ENCODE measurements at places on chromosomes 1 and 21. TPM values are rescaled to one million over a fixed set of nuclear protein-coding genes. Genes with fewer than 3 reads are reported as not detected.

DNA sequence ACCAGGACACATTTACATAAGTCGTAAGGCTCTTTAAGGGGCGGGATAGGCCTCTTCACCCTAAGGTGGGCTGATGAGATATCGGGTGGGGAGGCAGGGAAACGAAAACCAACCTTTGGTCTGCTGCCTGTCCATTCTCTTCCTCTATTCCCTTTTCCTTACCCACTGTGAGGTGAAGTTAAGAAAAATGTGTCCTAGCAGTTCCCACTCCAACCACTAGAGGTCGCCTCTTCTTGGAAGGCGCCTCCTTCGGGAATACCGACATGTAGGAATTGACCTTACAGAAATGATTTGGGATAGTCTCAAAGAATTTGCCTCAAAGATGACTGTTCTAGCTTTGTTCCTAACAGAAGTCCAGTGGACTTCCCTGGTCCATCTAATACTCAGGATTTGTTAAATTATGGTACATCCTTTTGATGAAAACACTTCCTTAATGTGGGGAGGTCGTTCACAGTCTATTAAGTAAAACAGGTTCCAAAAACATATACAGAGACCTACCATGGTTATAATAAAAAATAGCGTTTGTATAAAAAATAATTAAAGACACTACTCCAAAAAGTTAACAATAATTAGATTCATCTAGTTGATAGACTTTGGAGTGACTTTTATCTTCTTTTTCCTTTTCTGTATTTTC is 14.1 kb downstream of the AZIN2 start:
- peak; percentile 67 for DNase-seq

DNA sequence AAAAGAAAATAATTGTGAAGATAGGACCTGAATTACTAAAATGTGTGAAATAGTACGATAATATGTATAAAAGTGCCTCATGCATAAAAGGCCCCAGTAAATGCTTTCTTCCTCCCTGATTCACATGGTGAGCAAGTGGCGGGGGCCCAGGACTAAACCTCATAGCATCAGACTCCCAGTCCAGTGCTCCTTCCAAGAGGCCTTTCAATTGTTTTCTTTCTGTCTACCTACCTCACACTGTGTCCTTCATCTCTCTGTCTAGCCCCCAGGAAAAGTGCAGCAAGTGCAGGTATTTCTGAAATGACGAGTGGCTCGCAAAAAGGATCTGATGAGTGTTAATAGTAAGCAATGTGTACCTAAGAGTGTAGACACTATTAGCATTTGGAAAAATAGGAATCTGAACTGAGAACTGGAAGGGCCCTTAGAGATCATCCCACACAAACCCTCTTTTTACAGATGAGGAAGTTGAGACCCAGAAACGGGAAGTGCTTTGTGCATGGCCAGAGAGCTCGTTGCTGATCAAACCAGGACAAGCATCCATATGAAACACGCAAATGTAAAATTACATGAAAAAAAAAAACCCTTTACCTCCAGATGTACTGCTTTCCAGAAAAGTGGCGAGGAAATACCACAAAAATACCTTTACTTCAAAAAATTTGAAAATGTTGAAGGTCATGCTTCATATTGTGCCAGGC is 118.2 kb upstream of the HOOK1 start:
- no peak for DNase-seq

DNA sequence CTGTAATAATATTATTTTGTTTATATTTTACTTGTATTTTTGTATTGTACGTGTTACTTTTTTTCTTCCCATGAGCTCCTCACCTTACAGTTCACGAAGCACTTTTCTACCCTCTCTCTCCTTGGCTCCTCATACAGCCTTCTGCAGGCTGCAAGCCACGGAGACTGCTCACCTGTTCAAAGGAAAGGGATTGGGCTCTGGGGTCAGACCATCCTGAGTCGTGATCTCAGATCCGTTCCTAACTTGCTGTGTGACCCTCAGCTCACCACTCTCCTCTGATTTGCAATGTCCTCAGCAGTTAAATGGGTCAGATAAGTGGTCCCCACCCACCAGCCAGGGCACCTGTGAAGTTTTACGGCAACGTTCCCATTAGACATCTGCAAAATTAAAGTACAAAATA is 54.1 kb downstream of the VWA5B1 start:
- no peak for DNase-seq

- no peak for DNase-seq
These were observed 16.5 kb downstream of the BACH1 start for GRCh38 chr21:29315131-29315749.

- DNase-seq, result no peak
These were observed 15.0 kb upstream of the REN start for GRCh38 chr1:204181116-204181515.

GRCh38 chr1:69123486-69123885 is 444.2 kb upstream of the LRRC7 start:
- no peak for DNase-seq

DNA sequence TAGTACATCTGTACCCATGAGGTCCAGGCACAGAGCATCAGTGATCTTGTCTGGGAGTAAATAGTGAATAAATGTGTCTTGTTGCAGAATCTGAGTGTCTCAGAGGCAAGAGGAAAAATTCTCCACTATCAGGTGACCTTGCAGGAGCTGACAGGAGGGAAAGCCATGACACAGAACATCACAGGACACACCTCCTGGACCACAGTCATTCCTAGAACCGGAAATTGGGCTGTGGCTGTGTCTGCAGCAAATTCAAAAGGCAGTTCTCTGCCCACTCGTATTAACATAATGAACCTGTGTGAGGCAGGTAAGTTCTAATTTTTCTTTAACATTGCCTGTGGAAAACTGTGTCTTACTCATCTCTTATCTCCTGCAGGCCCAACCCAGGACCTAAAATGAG is 43.1 kb downstream of the IL12RB2 start:
- peak; percentile 79 for DNase-seq

DNA sequence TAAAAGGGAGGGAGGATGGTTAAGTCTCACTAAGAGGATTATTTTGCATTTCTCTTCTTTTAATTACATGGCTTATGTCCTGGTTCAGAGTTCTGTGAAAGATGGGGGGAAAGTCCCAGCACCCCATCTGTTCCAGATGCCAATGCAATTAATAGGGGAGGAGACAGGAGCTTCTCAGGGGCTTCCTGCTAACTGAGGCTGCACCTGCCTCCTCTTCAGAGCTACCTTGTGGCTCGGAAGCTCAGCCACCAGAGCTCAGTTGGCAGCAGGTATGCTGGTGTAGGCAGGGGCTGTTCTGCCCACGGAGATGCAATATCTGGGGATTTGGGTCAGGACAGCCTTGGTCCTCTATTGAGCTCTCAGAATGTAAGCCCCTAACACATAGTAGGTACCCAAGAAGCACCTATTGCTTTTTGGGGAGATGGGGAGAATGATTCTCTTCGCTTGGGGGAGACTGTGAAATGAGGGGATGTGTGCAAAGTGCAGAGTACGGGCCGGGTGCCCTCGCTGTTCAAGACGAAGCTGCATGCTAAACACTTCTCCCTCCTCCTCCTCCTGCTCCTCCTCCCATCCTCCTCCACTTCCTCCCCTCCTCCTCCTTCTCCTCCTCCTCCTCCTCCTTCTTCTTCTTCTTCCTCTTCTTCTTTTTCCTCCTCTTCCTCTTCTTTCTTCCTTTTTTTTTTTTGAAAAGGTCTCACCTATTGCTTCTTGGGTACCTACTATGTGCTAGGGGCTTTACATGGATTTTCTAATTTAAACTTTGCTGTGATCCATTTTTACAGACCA is 279.0 kb downstream of the PTPRU start:
- DNase-seq, result no peak

DNA sequence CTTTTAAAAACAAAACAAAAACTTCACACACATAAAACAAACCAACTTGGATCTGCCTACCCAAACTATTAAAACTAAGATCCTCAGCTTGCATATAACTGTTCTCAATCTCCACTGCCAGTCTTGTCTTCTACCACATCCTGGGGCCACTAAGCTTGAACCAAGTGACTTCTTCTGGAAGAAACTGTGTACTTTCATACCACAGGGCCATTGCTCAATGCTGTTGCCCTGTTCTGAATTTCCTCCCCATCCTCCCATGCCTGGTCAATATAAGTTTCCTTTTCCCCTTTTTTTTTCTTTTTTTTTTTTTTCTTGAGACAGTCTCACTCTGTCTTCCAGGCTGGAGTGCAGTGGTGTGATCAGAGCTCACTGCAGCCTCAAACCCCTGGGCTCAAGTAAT is 109.9 kb downstream of the KIAA0319L start:
- DNase-seq, result no peak

- no peak for DNase-seq
These were observed 16.8 kb downstream of the APP start for GRCh38 chr21:26153758-26154157.

- DNase-seq, result no peak
These were observed 647.7 kb downstream of the KCNT2 start for GRCh38 chr1:195960580-195960979.

DNA sequence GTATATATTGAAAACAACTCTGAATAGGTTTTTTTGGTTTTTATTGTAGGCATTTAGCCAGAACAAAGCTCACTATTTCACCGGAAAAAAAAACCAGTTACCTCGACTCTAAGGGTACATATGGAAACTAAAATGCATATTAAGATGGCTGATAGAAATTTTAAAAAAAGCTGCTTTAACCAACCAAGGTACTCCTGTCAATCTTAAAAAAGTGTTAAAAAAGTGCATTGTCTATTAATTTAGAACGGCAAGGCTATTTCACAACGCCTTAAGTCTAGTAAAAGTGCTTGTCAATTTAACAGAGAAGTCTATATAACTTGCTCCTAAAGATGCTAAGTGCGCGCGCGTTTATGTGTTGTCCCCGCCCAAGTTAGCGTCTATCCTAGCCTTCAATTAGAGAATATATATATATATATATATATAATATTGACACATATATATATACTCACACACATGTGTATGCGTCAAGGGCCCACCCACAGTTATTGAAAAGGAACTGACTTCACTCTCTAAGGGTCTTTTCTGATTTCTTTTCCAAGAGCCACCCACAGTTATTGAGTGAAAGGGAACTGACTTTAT is 934 bp downstream of the ASPM start:
- DNase-seq, result peak; percentile 11

DNA sequence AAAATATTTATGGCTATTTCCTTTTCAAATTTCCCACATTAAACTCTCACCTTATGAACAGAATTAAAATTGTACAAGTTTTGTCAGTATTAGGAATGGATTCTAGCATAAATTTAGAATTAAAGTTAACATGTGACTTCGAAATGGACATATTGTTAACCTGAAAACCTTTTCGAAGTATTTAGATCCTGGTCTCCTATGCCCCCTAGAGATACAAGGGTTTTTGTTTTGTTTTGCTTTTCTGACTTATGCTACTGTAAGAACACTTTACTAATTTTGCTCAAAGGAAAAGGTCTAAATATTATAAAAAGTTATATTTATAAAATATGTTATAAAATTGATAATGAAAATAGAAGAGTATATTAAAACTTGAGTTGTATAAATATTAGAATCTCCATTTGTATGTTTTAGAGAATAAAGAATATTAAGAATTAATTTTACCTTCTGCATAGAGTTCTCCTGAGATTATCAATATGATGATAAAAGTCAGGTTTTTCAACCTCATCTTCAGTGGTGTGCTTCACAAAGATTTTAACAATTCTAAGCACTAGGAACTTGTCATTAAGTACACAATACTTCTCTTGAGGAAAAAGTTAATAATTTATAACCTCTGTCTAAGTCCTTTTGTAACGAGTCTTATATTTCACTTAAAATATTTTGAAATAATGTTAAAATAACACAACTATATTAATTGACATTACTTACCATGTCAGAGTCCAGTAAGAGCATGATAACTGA is at the start of gene F13B:
F13B (minus strand) TSS at position 542 of the 738 bp plus-strand sequence; CDS start at position 505, 37 bp downstream.
- no peak for DNase-seq

DNA sequence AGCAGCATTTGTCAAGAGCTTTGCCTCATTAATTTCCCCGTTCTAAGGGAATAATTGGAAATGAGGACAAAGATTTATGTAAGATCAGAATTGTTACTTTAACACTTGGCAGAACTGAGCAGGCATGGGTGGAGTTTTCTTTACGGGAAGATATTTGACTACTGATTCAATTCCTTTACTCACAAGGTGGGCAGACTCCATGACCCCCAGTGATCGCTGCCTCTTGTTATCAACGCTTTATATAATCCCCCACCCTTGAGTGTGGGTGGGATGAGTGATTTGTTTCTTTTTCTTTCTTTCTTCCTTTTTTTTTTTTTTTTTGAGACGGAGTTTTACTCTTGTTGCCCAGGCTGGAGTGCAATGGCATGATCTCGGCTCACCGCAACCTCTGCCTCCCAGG is 65.3 kb upstream of the TENT5B start:
- DNase-seq, result no peak

- no peak for DNase-seq
These were observed 94.7 kb upstream of the C1orf21 start for GRCh38 chr1:184292101-184292500.

GRCh38 chr1:194078765-194079164 is 892.4 kb upstream of the B3GALT2 start:
- DNase-seq, result no peak

- no peak for DNase-seq
These were observed 22.4 kb downstream of the LRRC3 start for GRCh38 chr21:44477712-44478111.

- DNase-seq, result peak; percentile 17
These were observed 26.7 kb upstream of the MTMR11 start for GRCh38 chr1:149963358-149963757.

- no peak for DNase-seq
These were observed 164.9 kb downstream of the RERE start for GRCh38 chr1:8652467-8653046.

DNA sequence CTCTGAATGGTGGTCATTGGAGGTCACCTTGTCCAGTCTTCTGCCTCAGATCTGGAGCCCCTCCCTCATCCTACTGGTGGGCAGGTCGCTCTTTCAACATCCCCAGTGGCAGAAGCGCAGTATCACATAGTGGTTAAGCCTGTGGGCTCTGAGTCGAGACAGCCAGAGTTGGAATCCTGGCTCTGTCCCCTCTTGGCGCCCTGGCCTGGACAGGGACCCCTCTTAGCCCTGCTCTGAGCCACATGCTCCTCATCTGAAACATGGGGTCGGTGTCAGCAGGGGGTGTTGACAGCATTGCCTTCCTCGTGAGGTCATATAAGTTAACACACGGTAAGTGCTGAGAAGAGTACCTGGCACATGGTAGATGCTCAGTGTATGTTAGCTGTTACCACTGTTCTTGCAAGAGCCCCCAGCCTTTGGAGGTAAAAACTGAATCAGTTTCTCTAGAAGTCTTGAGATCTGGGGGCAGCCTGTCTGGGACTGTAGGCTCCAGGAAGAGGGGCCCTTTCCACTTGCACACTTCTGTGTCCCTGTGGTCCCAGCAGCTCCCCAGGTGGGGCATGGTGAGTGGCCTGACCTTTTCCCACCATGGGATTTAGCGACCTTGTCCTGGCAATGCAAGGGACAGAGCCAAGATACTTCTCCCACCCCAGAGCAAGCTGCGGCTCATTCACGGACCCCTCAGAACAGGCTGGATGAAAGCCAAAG is 6.4 kb downstream of the ZC3H12A start:
- DNase-seq, result no peak

Gene NCAM2
- total RNA-seq, result 0.26 TPM

Gene GBP1
- 9.5 TPM for total RNA-seq

Gene LIN9
- 2.6 TPM for total RNA-seq

Gene C8A
- total RNA-seq, result not detected

Gene TTC4
- total RNA-seq, result 29.4 TPM

Gene CFHR1
- total RNA-seq, result not detected

Gene CD84
- not detected for total RNA-seq

Gene KPRP
- total RNA-seq, result not detected

All from bronchial epithelial cell (primary cell).